ENCODE measurements at places on chromosomes 16 and 17.

DNA sequence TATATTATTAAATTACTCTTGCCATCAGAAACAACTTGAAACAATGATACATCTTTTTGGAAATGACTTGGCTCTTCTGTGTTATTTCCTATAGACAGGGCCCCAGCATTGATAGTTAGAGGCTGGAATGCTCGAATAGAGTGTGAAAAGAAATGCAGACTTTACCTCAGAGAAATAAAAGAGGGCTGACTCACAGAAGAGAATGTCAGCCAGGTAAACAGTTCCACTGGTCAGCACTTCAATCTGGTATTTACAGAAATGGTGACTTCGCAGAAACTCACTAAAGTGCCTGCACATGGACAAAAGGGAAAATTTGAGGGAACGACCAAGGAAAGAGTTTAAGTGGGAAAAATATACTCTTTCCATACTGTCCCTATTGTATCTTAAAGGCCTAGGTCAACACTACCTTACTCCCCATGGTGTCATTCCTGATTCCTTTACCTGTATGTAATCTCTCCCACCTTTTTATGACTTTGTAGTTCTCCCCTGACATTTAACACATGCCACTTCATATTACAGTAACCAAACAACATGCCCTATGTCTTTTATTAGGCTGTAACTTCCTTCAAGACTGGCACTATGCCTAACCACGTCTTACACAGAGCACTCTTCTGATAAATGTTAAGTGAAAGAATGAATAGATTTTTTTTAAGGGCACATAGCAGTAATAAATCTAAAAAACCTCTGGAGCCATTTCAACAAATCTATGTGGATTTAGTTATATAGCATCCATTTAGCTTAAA is 36.7 kb downstream of the AKAP10 start:
- DNase-seq: no peak

- no peak for DNase-seq
These were observed 302.1 kb downstream of the MAP2K6 start for GRCh38 chr17:69716556-69716955.

DNA sequence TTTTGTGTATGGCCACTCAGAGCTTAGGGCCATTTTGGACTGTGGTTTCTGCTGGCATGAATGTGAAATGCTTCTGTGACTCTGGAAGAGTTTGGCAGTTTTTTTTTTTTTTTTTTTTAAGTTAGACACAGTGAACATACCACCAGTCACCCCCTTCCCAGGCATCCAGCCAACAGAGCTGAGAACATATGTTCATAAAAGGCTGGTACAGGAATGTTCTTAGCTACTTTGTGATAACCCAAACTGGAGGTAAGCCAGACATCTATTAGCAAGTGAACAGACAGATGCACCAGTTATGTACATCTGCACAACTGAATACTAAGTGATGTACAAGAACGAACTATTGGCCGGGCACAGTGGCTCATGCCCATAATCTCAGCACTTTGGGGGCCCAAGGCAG is 92.7 kb downstream of the ABCC1 start:
- no peak for DNase-seq

DNA sequence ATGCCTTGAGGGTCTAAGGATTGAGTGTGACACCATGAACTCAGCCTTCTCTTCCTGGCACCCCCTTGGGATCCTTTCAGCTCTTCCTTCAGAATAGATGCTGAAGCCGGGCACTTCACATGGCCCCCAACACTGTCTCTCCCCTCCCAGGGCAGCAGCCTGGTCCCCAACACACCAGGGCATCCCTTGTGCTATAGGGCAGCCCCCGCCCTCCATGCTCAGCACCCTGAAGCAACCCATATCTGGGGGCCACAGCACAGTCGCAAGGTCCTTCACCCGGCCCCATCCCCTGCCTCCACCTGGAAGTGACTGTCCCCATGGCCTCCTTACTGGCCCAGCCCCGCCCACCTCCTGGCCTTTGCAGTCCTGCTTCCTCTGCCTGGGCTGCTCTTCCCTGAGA is 143.1 kb downstream of the C16orf95 start:
- no peak for DNase-seq

DNA sequence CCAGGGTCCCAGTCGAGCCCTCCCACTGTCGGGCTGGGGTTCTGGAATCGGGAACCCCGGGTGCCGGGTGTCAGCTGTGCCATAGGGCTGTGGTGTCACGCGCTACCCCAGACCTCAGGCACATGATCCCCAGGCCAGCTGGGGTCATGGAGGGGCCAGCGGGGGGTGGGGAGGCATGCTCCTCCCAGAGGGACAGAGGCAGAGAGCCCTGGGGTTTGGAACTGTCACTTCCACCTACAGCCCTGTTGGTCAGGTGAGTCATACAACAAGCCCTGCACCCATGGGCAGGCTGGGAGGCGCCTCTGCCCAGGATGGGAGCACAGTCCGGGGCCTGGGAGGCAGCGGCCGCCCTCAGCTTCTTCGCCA is 63.0 kb downstream of the BAIAP2 start:
- DNase-seq: no peak

DNA sequence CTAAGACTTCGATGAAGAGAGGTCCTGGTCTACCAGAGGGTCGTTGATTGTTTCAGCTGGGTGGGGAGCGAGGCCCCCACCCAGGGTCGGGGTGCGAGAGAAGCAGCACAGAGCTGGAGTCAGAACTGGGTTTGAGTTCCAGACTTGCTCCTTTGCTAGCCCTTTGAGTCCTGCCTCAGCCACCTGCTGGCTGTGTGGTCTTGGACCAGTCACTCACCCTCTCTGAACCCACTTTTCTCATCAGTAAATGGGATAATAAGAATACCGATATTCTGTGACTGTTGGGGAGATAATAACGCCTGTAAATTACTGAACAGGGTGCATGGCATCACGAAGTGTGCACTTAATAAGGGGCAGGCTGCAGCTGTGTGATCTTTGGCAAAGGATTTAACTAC is 427 bp upstream of the MMP28 start:
- DNase-seq: no peak

- DNase-seq: no peak
These were observed 21.7 kb downstream of the G6PC1 start for GRCh38 chr17:42922294-42922693.

- DNase-seq: no peak
These were observed 4.5 kb downstream of the HERPUD1 start for GRCh38 chr16:56936491-56936890.

GRCh38 chr17:31533546-31534155 is 142.2 kb downstream of the RAB11FIP4 start:
- DNase-seq: no peak

DNA sequence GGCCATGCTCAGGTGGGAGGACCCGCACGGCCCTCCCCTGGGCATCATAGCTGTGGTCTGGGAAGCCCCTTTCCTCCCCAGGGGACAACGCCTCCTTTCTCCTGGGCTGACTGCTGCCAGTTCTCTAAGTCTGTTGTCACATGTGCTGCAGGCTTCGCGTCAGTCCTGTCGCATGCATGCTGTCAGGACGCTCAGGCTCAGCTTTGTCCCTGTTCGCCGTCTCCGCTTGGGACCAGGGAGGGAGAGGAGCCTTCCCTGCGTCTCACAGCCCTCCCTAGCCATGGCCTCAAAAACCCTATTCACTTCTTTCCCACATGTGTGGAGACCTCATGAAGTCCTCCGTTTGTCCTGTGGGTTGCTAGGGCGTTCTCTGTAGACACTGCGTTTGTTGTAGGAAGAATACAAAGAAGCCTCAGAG is 21.4 kb downstream of the LDHD start:
- DNase-seq: no peak

DNA sequence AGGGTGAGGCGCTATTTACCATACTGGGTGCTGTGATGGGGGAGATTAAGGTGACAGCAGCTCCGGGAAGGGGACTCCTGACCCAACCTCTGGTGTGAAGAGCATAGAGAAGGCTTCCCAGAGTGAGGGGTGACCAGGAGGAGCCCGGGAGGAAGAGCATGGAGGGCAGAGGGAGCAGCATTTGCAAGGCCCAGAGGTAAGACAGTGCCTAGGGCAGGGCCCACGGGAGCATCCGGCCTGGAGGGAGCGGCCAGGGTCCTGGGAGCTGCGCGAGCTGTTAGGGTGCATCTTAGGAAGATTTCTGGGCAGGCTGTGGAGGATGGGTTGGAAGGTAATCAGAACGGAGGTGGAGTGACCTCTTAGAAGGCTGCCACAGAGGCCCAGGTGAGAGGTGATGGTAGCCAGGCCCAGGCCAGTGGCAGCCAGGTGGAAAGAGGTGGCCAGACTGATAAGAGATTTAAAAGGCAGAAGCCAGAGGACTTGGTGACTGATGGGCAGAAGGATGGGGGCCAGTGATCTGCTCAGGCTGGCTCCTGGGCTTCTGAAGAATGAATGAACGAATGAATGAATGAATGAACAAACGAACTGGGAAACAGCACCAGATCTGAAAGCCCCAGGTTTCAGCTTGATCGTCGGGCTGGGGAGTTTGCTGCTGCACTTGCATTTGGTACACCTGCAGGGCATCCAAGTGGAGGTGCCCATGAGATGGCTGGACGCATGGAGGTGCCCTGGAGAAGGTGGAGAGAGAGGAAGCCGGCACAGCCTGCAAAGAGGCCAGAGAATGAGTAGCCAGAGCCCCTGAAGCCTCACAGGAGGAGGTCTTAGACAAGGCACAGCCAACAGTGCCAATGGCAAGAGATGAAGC is 13.0 kb upstream of the TMEM92 start:
- no peak for DNase-seq

- no peak for DNase-seq
These were observed 118.5 kb upstream of the CACNG5 start for GRCh38 chr17:66716236-66717026.

DNA sequence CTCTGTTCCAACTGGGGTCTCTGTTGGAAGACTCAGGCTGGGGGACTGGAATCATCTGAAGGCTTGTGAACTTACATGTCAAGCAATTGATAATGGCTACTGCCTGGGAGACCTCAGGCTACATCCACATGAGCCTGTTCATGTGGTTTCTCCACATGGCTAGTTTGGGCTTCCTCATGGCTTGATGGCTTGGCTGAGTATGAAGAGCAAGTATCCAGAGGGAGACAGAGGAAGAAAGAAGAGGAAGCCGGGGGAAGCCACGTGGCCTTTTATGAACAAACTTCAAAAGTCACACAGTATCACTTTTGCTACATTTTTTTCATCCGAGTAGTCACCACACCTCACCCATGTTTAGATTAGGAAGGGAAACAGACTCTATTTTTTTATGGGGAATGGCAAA is 158.9 kb downstream of the TRIM37 start:
- DNase-seq: no peak

- no peak for DNase-seq
These were observed 252.2 kb downstream of the CPPED1 start for GRCh38 chr16:12551530-12551929.

DNA sequence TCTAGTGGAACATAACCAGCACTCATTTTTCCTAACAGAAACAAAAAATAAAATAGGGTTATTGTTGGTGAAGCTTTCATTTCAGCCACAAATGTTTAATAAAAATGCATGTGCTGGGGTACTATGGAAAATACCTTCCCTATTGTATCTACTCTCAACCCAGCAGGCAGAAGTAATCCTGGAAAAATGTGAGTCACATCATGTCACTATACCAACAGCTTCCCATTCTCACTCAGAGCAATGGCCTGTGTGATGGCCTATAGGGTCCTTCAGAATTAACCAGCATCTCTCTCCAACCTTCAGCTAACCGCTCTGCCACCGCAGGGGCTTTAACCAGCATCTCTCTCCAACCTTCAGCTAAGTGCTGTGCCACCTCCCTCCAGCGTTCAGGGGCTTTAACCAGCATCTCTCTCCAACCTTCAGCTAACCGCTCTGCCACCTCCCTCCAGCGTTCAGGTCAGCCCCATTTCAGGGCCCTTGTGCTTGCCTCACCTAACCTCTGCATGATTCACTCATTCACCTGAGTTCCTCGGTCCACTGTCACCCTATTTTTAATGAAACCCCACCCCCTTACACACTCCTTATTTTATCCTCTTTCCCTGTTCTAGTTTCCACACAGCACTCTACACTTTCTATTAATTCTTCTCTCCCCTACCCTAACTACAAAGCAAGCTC is 34.0 kb downstream of the UBE2G1 start:
- DNase-seq: no peak

GRCh38 chr17:81239714-81240555 is 817 bp downstream of the NDUFAF8 start:
- DNase-seq: peak; percentile 9

GRCh38 chr17:64386412-64387144 is 4.1 kb downstream of the PECAM1 start:
- no peak for DNase-seq

- peak; percentile 60 for DNase-seq
These were observed 119.6 kb downstream of the SPAG9 start for GRCh38 chr17:51000835-51001638.

- no peak for DNase-seq
These were observed 14.0 kb downstream of the ATP5PD start for GRCh38 chr17:75032720-75033280.

- no peak for DNase-seq
These were observed 756.4 kb upstream of the EEF2KMT start for GRCh38 chr16:5854027-5854426.

GRCh38 chr17:34542700-34543336 is 36.6 kb upstream of the TMEM132E start:
- DNase-seq: no peak

DNA sequence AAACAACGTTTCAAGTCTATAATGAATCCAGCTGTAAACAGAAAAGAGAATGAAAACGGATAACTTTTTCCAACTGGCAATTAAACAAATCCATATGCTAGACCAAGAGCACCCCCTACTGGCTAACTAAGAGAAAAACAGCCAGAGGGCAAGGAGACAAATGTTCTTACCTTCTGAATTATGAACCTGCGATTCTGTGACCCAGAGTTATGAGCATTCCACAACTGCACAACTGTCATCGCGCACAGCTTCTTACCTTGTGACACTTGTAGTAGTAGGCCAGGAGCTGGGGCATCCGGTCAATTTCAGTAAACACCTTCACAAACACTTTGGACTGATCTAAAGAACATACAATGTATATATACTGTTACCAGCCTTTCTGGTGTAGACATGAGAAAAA is 18.6 kb downstream of the COG7 start:
- peak; percentile 49 for DNase-seq

- peak; percentile 66 for DNase-seq
These were observed 167.9 kb upstream of the GSE1 start for GRCh38 chr16:85445064-85445778.

DNA sequence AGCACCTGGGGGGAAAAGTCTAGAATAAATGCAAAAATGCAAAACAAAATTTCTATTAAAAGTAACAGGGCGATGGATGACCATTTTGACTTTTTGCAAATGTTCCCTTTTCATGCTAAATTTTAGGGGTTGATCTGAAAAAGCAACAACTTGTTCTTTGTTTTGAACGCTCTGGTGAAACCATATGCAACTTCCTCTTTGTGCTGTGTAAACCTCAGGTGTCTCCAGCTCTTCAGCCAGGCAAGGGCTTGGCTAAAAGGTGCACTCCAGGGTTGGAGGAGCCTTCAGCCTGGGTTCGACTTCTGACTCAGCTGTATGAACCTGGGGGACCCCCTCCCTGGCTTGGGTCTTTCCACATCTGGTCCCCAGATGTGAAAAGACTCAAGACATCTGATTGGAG is 9.5 kb downstream of the IRF8 start:
- no peak for DNase-seq

GRCh38 chr17:66691644-66692420 is 143.1 kb upstream of the CACNG5 start:
- peak; percentile 63 for DNase-seq

- DNase-seq: no peak
These were observed 29.3 kb downstream of the GOSR1 start for GRCh38 chr17:30506481-30506880.

GRCh38 chr17:79391376-79392233 is 219.2 kb downstream of the RBFOX3 start:
- peak; percentile 51 for DNase-seq

Measured in NCI-H774 (cell line).